Natural killer cell (primary cell): ENCODE measurements at places on chromosomes 3 and 15. TPM values are rescaled to one million over a fixed set of nuclear protein-coding genes. Genes with fewer than 3 reads are reported as not detected.

DNA sequence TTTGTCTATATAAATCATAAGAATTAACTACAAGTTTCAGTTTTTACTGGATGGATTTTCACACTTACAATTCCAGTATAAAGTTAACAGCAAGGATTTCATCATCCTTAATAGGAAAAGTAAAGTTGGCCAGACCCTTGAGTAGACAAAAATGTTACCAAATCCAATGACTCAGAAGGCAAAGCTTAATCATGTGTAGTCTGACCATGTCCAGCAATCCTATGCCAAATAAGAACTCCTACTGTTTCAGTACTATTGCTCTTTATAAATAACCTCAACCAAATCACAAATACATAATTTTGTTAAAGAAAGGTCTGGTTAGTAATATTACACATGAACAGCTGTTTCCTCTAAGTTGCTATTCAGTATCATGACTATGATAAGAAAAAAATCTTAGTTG is 35.0 kb downstream of the PLOD2 start:
- H3K27ac ChIP-seq = no peak overlapping the region
- no peak for DNase-seq
- no peak overlapping the region for H3K4me3 ChIP-seq
- no peaks in the 10 kb centered on the region for H3K36me3 ChIP-seq
- no peaks in the 10 kb centered on the region for H3K27me3 ChIP-seq

The SLC6A20 gene
- 0.70 TPM for total RNA-seq

DNA sequence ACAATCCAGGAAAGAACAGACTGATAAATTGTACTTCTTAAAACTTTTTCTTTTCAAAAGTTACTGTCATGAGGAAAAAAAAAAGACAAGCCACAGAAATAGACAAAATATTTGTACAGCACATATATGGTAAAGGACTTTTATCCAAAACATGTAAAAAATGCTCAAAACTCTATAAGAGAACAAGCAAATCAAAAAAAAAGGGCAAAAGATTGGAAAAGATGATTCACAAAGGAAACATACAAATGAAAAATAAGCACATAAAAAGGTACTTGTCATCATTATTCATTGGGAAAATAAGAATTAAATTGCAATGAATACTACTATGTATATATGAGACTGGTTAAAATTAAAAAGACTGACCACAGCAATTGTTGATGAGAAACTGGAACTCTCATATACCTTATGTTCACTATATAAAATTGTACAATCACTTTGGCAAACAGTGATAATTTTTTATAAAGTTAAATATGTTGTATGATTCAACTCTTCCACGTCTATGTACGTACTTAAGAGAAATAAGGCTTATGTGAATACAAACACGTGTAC is 39.7 kb downstream of the DIPK2A start:
- DNase-seq = no peak
- no peaks in the 10 kb centered on the region for H3K4me1 ChIP-seq
- H3K27me3 ChIP-seq = no peaks in the 10 kb centered on the region

The SH3GL3 gene
- total RNA-seq = not detected

The POC1A gene
- 1.3 TPM for total RNA-seq

DNA sequence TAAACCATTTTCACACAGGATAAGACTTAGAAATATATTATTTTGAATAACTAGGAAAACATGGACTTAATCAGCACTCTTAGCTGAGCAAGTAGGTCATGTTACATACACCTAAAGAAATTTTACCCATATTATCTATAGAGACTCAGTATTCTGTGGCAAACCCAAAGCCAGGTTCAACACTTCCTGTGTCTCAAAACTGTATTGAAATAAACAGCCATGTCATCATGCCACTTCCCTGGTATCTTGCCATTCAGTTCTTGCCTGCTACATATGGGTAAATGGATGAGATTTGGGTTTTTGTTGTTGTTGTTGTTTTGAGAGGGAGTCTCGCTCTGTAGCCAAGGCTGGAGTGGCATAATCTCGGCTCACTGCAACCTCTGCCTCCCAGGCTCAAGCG is 141.5 kb upstream of the PLXND1 start:
- no peaks in the 10 kb centered on the region for H3K27me3 ChIP-seq
- no peak overlapping the region for H3K27ac ChIP-seq
- no peak overlapping the region for H3K4me3 ChIP-seq

DNA sequence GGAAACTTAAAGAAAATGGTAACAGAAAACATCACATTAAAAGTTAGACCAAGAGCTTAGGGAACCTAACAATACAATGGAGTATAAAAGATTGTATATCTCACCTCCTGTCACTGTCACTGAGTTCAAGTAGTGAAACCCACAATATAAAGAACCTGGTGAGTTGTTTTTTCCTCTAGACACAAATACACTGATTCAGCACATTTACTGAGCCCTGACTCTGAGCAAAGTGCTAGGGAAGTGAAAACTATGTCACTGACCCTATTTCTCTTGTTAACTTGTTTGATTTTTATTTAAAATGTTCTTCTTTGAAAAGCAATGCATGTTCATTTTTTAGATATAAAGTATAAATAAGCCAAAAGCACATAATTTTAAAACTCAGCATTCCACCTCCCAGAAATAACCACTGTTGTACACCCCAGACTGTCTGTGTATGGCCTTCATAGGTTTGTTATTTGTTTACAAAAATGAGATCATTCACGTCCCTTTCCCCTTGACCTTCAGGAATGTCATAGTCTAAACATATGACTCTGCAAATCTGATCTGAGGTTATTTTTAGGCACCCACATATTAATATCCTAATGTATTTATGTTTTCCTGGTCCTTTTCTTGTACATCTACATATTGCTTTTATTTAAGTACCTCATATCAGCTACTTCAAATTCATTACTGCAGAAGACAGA is 69.2 kb upstream of the CSTA start:
- no peak overlapping the region for H3K4me3 ChIP-seq
- DNase-seq = no peak
- no peaks in the 10 kb centered on the region for H3K27me3 ChIP-seq
- H3K36me3 ChIP-seq = no peaks in the 10 kb centered on the region
- no peak overlapping the region for H3K27ac ChIP-seq
- H3K4me1 ChIP-seq = no peaks in the 10 kb centered on the region

DNA sequence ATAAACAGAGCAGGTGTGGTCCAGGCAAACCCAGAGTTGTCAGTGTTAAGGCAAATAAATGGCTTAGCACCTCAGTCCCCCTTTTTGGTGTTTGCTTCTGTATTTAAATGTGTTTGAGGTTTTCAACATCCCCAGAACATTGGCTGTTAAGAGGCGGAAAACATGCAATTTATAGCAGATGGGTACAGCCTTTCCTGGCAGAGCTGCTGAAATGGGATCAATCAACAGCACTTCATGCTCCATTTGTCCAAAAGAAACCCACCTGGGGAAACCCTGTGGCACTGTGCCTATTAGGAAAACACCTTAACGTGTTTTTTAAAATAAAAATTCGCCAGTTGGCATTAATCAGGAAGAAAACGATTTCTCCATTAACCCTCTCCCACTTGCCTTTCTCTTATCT is 135.4 kb downstream of the MCTP2 start:
- H3K27me3 ChIP-seq = no peaks in the 10 kb centered on the region
- no peaks in the 10 kb centered on the region for H3K4me1 ChIP-seq
- peaks cover 61% of the 10 kb centered on the region for H3K36me3 ChIP-seq
- H3K27ac ChIP-seq = no peak overlapping the region

DNA sequence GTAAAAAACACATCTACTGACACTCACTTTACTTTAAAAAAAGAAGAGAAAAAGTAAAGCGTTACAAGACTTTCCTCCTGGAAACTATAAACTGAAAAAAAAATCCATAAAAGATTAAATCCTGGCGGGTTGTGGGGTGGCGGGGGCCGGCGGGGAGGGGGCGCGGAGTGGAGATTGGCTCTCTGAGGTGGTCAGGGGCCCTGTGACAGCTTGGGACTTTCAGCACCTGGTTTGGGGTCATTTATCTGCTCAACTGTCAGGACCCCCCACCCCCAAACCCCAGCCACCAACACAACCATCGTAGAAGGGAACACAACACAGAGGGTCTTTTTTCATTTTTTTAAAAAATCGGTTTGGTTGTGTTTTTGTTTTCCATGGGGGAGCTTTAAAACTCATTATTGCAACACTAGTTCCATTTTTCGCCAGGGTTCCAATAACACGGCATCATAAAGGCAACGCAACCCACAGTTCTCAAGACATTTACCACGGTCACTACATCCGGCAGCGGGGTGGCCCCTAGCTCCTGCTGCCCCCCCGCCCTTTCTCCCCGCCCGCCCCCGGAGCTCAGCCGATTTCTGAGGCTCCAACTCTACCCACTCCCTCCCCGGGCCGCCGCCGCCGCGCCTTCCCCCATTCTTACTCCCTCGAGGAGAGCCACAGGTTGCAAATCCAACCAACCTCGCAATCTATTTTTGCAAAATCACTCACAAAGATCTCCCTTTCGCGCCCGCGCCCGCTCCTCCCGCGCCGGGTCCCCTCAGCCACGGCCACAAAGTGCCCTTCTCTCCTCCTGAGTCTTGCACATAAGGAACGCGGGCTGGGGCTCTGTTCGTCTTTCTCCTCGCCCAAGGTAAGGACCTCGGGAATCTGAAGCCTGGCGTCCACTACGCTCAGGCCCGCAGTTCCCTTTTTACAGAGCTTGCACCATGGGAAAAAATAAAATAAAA is 1.8 kb downstream of the BCL6 start:
- H3K4me3 ChIP-seq = peak overlapping the region; percentile 82
- H3K27ac ChIP-seq = peak overlapping the region; percentile 91
- no peaks in the 10 kb centered on the region for H3K27me3 ChIP-seq
- H3K4me1 ChIP-seq = peaks cover 46% of the 10 kb centered on the region
- DNase-seq = peak; percentile 48
- no peaks in the 10 kb centered on the region for H3K36me3 ChIP-seq

The RNF168 gene
- total RNA-seq = 45.0 TPM

GRCh38 chr15:90337256-90337655 is 14.8 kb upstream of the ZNF774 start:
- H3K27ac ChIP-seq = no peak overlapping the region
- peaks cover 5% of the 10 kb centered on the region for H3K4me1 ChIP-seq
- H3K36me3 ChIP-seq = no peaks in the 10 kb centered on the region
- DNase-seq = no peak
- H3K27me3 ChIP-seq = no peaks in the 10 kb centered on the region

The TOPBP1 gene
- total RNA-seq = 50.9 TPM

DNA sequence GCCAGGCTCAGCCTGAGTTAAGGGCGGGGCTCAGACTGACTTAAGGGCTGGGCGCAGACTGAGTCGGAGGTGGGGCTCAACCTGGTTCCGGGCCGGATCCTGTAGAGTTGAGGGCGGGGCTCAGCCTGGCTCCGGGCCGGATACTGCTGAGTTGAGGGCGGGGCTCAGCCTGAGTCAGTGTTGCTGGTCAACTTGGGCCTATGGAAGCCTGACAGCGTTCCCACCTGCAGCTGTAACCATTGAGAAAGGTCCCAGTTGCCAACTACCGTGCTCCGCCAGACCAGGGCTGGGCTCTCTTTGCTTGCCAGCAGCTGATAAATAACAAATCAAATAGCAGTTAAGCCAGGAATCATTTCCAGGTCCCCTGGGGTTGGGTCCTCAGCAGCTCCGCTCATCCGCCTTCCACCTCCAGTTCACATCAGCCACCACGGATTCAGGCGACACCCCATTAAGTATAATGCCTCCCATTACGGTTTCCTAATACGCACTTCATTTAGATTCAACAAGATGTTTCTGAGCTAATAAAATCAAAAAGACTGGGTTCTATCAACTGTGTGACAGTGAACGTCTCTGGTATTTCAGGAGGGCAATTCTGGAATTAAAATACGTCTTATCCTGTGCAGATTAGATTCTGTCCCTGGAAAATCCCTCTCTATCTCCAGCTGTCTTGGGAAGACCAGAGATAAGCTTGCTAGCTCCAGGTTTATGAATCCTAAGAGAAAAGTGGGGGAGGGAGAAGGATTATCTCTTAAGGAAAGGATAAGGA is 7.3 kb downstream of the GRIP2 start:
- no peak for DNase-seq
- peaks cover 2% of the 10 kb centered on the region for H3K27me3 ChIP-seq
- H3K4me3 ChIP-seq = no peak overlapping the region

The DISP2 gene
- total RNA-seq = 1.0 TPM

The TMEM41A gene
- total RNA-seq = 35.0 TPM

The RASGRP1 gene
- 96.5 TPM for total RNA-seq

DNA sequence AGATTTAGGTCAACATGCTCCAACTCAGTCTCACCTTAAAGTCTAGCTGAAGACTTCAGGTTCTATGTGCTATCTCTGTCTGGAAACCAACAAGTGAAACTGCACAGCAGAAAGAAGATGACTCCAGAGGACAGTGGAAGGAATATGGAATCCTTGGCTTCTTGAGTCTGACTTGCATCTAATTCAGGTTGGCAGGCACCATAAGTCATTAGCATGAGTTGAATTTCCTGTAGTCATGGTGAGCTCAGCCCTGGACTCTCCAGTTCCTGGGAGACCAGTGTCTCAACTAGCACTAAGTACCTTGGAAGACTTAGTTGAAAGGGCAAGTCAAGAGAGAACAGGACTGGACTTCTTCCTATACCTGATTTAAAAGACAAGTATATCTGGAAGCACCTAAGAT is 129.7 kb downstream of the DTWD1 start:
- H3K27me3 ChIP-seq = no peaks in the 10 kb centered on the region
- no peaks in the 10 kb centered on the region for H3K4me1 ChIP-seq
- no peak overlapping the region for H3K27ac ChIP-seq
- DNase-seq = no peak
- no peak overlapping the region for H3K4me3 ChIP-seq

The INKA1 gene
- total RNA-seq = 0.83 TPM

DNA sequence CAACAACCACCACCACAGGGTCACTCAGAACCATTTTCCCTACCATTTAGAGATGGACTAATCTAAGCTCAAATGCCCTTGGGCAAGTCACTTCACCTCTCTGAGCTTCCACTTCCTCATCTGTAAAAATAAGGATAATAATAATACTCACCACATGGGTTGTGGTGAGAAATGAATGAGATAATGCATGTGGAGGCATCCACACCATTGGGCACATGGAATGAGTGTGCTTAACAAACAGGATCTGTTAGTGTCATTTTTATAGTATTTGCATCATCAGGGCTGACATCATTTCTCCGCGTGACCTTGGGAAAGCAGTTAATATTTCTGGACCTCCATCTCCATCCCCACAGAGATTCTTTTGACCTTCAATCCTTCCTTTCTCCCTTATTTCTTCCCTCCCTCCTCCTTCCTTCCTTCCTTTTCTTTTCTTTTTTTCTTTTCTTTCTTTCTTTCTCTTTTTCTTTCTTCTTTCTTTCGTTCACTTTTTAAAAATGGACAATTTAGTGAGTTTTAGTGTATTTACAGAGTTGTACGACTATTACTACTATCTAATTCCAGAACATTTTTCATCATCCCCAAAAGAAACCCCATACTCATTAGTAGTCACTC is 7.7 kb upstream of the RFT1 start:
- H3K4me3 ChIP-seq = no peak overlapping the region
- no peaks in the 10 kb centered on the region for H3K27me3 ChIP-seq
- H3K4me1 ChIP-seq = no peaks in the 10 kb centered on the region
- no peak for DNase-seq
- no peak overlapping the region for H3K27ac ChIP-seq

The ALDH1L1 gene
- total RNA-seq = not detected

GRCh38 chr15:28179270-28179669 is 80.2 kb upstream of the OCA2 start:
- H3K4me3 ChIP-seq = no peak overlapping the region
- H3K27me3 ChIP-seq = no peaks in the 10 kb centered on the region
- H3K4me1 ChIP-seq = no peaks in the 10 kb centered on the region
- peaks cover 24% of the 10 kb centered on the region for H3K36me3 ChIP-seq
- no peak for DNase-seq

- peak overlapping the region; percentile 93 for H3K27ac ChIP-seq
- H3K4me1 ChIP-seq = peaks cover 63% of the 10 kb centered on the region
- peak overlapping the region; percentile 18 for H3K4me3 ChIP-seq
- no peaks in the 10 kb centered on the region for H3K27me3 ChIP-seq
- peaks cover 7% of the 10 kb centered on the region for H3K36me3 ChIP-seq
Measured at GRCh38 chr15:92914768-92915221, 14.7 kb downstream of the CHD2 start.

The PRRT3 gene
- 4.8 TPM for total RNA-seq

The THBS1 gene
- total RNA-seq = 27.1 TPM
